Cortex of kidney (tissue), 1 donor: ENCODE measurements at places on chromosomes 13 and 19.

DNA sequence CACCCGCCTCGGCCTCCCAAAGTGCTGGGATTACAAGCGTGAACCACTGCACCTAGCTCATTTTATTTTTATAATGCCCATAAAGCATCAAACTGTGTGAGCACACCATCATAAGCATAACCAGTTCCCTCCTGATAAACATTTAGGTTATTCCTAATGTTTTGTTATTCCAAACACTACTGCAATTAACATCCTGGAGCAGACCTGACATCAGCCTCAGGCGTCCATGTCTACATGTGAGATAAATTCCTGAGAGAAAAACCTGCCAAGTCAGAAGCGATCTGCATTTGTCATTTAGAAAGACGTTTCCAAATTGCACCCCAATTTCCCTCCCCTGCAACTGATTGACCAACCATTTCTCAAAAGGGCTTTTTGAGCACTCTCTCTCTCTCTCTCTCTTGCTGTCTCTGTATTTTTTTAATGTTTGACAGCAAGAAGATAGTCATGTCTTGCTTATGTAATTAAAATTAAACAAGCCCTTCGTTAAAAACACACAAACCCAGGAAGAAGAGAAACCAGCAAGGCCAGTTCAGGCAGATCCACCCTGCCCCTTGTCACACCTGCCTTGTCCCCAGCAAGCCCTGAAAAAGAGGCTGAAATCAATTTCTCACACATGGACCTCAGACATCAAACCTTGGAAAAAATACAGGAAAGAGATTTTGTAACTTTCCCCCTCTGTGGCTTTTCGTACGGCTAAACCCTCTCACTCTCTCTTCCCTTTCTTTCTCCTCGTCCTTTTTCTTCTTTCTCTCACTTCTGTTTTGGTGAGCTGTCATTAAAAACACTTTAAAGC lies 9.9 kb downstream of the LYPD3 start:
- DNase-seq: no peak

- no peak for DNase-seq
Observed at GRCh38 chr13:40982772-40983171, 36.3 kb downstream of the ELF1 start.

- DNase-seq: no peak
Observed at GRCh38 chr13:27375686-27376326, 48.6 kb upstream of the GTF3A start.

DNA sequence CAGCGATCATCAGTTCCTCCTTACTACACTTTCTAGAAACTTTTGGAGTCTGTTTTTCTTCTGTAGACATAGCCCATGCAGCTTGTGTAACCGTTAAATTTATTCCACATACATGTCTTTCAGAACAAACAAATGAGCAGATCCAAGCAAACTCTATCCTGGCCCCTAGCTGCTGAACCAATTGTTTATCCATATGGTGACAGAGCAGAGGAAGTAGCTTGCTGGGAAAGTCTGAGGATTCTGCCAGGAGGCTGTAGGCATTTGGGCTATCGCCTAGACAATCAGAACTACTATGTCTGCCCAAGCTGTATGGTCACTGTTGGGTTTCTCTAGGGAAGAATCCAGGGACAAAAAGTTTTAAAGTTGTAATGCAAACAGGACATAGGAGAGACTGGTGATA lies 343.7 kb downstream of the SPRY2 start:
- no peak for DNase-seq

DNA sequence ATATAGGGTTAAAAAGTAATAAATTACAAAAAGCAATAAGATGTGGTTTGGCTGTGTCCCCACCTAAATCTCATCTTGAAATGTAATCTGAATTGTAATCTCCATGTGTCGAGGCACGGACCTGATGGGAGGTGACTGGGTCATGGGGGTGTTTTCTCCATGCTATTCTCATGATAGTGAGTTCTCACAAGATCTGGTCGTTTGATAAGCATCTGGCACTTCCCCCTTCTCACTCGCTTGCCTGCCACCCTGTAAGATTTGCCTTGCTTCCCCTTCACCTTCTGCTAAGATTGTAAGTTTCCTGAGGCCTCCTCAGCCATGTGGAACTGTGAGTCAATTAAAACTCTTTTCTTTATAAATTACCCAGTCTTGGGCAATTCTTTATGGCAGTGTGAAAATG lies 577.4 kb downstream of the TBC1D4 start:
- DNase-seq: no peak

GRCh38 chr13:113078902-113079780 lies 26.4 kb upstream of the F7 start:
- DNase-seq: no peak
